ENCODE measurements at places on chromosomes 13 and 19.

GRCh38 chr19:54183431-54183830, 5.9 kb downstream of the MBOAT7 start:
- DNase-seq: no peak

GRCh38 chr13:27339299-27339698, 68.7 kb downstream of the RASL11A start:
- DNase-seq: no peak

GRCh38 chr13:99709134-99709533, 207.9 kb downstream of the TM9SF2 start:
- DNase-seq: no peak

DNA sequence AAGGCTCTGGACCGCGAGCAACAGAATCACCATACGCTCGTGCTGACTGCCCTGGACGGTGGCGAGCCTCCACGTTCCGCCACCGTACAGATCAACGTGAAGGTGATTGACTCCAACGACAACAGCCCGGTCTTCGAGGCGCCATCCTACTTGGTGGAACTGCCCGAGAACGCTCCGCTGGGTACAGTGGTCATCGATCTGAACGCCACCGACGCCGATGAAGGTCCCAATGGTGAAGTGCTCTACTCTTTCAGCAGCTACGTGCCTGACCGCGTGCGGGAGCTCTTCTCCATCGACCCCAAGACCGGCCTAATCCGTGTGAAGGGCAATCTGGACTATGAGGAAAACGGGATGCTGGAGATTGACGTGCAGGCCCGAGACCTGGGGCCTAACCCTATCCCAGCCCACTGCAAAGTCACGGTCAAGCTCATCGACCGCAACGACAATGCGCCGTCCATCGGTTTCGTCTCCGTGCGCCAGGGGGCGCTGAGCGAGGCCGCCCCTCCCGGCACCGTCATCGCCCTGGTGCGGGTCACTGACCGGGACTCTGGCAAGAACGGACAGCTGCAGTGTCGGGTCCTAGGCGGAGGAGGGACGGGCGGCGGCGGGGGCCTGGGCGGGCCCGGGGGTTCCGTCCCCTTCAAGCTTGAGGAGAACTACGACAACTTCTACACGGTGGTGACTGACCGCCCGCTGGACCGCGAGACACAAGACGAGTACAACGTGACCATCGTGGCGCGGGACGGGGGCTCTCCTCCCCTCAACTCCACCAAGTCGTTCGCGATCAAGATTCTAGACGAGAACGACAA, 1.8 kb downstream of the PCDH17 start:
- no peak for DNase-seq

GRCh38 chr13:100954430-100955305, 280.1 kb upstream of the TMTC4 start:
- no peak for DNase-seq

- DNase-seq: no peak
Observed at GRCh38 chr19:36196249-36196648, 18.2 kb downstream of the ZNF565 start.

- DNase-seq: no peak
Observed at GRCh38 chr13:28613562-28613961, 45.4 kb upstream of the POMP start.

DNA sequence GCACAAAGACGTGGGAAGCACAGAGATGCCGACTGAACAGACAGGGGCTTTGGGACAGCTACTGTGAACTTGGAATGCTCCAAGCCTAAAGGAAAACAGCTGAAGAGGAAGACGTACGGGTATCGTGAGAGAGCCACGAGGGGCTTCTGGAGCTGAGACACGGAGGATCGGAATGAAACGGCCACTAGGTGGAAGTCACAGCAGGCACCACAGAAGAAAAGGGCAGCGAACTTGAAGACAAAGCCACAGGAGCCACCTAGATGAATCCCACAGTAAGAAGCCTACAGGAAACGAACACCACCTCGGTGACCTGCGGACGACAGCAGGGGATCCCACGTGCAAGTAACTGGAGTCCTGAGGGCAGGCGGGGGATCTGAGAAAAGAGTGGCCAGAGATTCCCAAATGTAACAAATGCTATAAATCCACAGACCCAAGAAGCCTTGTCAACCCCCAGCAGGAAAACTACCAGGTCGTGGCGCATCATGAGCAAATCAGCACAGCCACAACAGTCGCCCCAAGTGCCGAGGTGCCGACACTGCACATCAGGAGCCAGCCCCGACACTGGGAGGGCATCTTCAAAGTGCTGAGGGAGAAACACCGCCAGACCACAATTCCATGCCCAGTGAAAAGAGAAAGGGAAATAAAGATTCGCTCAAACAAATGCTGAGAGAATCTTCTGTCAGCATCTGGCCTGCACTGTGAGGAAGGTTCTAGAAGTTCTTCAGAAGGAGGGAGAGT, 39.3 kb upstream of the ISYNA1 start:
- no peak for DNase-seq

GRCh38 chr13:29911781-29912418, 61.5 kb upstream of the UBL3 start:
- peak; percentile 56 for DNase-seq

All from vagina (tissue), 2 donors.